ENCODE measurements at places on chromosomes 2 and 18. TPM values are rescaled to one million over a fixed set of nuclear protein-coding genes. Genes with fewer than 3 reads are reported as not detected.
A peak's percentile ranks its signal among the peaks of the same experiment; 100 is the strongest.

- no peak for DNase-seq
Observed at GRCh38 chr2:157333304-157334047, 7.9 kb upstream of the ERMN start.

Gene MC5R
- not detected for total RNA-seq

GRCh38 chr18:74353169-74353775 is 37.6 kb downstream of the C18orf63 start:
- no peak for DNase-seq

- no peak for DNase-seq
Observed at GRCh38 chr2:121363632-121364420, 78.8 kb upstream of the TFCP2L1 start.

Gene SOWAHC
- total RNA-seq, result 27.1 TPM

DNA sequence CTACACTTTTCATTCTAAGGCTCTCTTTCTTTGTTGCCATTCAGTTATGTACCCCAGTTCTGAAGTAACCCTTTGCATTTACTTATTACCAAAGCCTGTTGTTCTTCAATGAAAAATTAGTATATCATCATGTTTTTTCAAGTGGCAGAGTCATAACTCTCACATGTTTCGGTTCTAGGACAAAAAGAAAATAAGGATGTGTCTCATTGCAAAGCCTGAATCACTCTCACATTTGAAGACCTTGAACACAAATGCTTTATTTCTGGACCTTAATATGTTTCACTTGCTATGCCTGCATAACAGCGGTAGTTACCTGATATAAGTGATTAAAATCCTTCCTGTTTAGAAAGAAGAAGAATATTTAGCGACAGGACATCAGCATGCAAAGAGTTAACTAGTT is 49.1 kb downstream of the ZEB2 start:
- DNase-seq, result no peak

GRCh38 chr2:85019121-85019520 is 48.2 kb downstream of the KCMF1 start:
- DNase-seq, result no peak

GRCh38 chr18:25675123-25675850 is 323.3 kb upstream of the ZNF521 start:
- DNase-seq, result peak; percentile 26

DNA sequence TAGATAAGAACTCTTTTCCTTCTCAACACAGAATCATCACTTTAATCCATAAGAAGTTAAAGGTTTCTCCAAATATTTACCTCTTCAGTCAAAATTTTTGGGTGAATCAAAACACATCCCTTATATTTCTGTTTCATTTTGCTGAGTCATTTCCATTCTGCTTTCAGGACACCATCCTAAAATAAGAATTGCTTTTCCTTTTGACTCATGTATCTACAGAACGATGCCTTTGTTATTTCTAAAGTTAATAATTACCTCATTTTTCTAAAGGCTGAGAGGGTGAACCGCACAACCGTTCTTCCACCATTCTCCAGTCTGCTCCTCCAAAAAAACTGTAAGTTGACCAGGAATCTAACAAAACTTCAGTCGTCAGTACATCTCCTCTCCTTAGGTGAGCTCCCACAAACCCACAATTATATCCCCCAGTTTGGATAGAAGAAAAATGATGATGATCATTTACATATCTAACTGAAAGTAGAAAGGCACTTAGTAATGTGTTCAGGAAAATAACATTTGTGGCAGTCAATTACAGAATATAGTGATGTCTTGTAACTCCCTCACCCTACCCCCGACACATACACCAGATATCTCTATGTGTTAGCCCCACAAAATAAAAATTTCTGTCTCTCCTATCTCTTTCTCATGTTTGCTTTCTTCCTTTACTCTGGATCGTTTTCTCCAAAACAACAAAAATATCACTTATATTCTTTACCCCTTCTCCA is 162.5 kb downstream of the RAD51AP2 start:
- DNase-seq, result no peak

DNA sequence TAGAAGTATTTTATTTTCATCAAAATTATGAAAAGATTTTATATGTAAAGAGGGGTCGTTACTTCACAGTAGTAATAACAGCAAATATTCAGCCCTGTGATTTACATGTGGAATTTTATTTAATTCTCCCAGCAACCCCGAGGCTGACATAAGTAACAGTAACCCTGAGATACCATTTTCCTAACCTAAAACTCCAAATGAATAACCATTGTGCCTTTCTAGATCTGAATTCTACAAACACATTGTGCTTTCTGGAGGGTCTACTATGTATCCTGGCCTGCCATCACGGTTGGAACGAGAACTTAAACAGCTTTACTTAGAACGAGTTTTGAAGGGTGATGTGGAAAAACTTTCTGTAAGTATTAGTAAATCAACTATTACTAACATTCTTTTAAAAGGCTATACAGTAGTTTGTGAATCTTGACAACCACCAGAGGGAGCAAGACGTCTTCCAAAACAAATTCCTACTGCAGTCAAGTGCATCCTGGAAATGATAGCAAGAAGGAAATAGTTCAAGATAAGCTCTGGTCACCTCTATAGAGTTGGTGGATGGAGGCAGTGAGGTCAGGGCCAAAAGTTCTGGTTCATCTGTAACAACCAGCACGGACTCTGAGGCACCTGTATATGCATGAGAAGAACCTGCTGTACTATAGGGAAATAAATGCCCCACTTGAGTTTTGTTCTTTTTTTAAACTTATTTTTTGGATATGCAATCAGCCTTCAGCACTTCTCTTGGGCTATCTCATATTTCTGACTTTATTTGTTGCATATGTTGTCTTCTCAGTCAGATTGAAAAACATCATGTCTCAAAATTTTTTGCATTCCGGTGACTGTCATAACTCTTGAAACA is 37.4 kb downstream of the ACTR2 start:
- DNase-seq, result peak; percentile 42

DNA sequence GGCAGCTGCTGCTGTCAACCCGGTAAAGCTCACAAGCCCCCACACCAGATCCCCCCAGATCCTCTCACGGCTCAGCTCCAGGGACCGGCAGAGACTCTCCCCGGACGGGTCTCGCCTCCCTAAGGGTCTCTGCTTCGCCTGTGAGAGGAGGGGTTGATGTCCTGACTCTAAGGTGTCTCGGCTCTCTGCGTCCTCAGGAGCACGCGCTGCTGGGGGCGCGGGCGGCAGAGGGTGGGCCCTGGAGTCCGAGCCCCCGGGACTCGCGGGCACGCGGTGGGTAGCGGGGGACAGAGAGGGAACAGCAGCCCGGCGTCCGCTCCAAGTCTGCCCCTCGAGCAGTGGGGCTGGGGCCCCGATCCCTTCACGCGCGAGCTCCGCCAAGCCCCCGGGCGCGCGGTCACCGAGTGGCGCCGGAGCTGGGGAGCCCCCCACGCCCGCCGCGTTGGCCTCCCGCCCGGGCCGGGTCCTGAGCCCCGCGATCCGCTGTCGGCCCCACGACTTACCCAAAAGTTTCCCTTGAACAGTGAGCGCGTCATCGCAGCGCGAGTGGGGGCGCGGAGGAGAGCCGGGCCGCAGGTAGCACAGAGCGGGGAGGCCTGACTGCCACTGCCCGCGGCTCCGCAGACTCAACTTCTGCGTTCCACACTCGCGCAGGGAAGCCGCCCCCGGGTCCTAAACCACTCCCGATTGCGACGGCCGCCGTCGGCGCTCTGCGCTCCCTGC is at the start of gene PSTPIP2:
TSS of gene PSTPIP2 (minus strand) at position 608 of the 723 bp plus-strand sequence. CDS start at position 536, 72 bp downstream.
- peak; percentile 79 for DNase-seq

Gene CXCR1
- total RNA-seq, result not detected

DNA sequence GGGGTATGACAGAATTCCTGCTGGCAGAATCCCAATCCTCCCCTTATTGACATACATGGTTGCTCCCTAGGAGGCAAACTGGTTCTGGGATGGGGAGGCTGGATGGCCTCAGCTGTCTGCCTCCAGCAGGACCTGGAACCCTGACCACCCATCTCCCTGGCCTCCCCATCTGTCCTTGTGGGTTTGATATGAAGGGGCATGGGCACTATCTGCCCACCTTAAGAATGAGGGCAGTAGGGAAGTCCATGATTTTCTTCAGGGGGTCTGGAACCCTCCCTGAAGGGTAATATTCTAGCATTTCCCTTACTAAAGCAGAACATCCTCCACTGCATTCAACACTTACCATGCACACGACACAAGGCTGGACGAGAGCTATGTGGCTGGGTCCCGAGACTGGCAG is 113.6 kb downstream of the VAPA start:
- DNase-seq, result no peak

- no peak for DNase-seq
Observed at GRCh38 chr2:189618197-189618596, 37.6 kb upstream of the SLC40A1 start.

DNA sequence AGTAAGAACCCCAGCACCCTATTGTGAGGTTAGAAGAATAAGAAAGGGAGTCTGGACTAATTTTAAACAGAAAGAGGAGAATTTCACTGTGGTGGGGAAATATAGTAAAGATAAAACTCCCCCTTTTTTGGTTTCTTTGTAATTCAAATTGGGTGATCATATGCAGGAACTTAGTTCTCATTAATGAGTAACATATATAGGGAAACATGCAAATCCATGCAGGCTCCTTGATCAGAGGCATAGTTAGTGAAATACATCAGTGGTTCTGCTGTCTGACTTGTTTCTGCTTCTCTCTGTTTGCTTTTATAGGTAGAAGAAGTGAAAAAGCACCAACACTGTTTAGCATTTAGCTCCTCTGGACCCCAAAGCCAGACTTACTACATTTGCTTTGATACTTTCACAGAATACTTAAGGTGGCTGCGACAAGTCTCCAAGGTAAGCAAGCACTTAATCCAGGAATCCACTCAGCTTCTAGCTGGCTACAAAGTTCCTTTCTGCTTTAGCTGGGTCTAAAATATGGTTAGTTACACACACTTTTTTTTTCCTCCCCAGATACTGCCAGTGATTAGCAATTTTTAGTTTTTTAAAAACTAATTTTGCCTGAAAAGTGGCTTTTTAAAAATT is 123.2 kb downstream of the PHLPP1 start:
- no peak for DNase-seq

Gene XIRP2
- total RNA-seq, result not detected

DNA sequence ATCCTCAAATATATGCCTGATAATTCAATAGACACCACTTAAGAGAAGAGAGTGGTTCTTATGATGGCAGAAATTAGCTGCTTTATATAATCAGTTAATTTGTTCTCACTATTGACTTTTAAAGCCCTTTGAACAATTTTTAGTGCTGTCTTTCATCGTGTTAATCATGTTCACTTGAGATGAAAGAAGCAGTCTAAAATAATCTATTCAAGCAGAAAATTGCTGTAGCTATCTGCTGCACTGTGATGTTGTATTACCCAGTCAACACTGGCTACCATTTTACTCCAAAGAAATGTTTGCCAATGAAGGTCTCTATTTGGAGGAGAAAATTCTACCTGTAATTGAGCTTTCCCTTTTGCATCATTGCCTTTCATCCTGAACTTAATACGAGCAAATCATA is 459.8 kb upstream of the FSIP2 start:
- DNase-seq, result no peak

- DNase-seq, result no peak
Observed at GRCh38 chr18:48553236-48553635, 14.4 kb downstream of the CTIF start.

DNA sequence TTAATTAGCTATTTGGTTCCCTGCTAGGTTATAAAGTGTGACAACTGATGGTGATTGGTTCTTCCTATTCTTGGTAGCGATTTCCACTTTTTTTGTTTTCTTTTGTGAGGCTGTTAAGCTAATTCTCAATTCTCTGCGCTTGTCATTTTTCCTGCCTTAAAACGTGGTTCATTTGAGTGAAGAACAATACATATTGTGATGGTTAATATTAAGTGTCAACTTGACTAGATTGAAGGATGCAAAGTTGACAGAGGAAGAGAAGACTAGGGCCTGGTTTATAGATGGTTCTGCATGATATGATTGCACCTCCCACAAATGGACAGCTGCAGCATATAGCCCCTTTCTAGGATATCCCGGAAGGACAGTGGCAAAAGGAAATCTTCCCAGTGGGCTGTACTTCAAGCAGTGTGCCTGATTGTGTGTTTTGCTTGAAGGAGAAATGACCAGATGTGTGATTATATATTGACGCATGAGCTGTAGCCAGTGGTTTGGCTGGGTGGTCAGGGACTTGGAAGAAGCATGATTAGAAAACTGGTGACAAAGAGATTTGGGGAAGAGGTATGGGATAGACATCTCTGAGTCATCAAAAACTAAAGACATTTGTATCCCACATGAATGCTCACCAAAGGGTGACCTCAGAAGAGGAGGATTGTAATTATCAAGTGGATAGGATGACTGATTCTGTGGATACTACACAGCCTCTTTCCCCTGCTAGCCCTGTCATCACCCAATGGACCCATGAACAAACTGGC is 39.4 kb upstream of the ZNF804A start:
- DNase-seq, result no peak

Gene SKA1
- total RNA-seq, result 29.2 TPM

DNA sequence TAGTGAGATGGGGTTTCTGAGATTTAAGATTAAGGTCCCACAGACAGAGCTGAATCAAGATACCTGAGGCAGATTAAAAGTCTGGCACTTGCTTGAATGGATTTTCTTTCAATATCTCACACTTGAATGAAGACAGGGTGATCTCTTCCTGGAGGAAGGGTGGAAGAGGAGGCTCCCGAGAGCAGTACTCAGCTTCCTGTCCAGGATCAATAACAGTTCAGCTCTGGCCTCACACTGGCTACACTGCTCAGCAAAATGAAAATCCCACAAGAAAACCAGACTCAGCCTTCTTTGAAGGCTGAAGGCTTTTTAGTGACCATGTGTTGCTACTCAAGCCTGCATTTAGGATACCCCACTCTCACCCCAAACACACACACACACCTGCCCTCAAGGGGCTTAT is 11.1 kb downstream of the ARHGEF33 start:
- no peak for DNase-seq

Gene VRK2
- 27.0 TPM for total RNA-seq

DNA sequence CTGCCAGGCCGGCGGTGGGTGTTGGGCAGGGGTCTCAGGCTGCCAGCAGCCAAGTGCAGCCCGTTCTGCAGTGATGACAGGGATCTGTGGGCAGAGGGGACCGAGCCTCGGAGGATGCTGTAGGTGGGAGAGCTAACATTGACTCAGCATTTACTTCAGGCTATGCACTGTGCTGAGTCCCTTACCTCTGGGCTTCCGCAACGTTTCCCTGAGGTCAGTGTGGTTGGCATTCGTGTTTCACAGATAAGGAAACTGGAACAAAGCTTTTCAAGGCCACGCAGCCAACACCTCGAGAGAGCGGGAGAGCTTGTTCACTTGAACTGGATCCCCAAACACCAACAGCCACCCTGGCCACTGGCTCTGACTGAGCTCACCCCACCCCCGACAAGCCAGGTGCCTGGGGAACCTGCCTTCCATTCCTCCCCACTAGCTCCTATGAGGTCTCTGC is 839 bp upstream of the GPR148 start:
- DNase-seq, result peak; percentile 48

Gene CABLES1
- 22.5 TPM for total RNA-seq

Gene RALB
- total RNA-seq, result 13.5 TPM
